MG63 (cell line): ENCODE measurements at places on chromosomes 5 and 9. TPM values are rescaled to one million over a fixed set of nuclear protein-coding genes. Genes with fewer than 3 reads are reported as not detected.

The PAPPA gene
- total RNA-seq, result 0.10 TPM in 1 of 2 replicates, not detected in the other

The OSMR gene
- total RNA-seq, result 10.1 and 23.4 TPM in 2 replicates

The BARX1 gene
- 170 and 176 TPM in 2 replicates for total RNA-seq

The CCDC180 gene
- total RNA-seq, result 3.4 and 5.4 TPM in 2 replicates

- DNase-seq, result peak; percentile 53
Observed at GRCh38 chr5:178474562-178475184, 115.5 kb downstream of the COL23A1 start.

GRCh38 chr9:22405869-22406659, 40.6 kb upstream of the DMRTA1 start:
- no peak for DNase-seq

DNA sequence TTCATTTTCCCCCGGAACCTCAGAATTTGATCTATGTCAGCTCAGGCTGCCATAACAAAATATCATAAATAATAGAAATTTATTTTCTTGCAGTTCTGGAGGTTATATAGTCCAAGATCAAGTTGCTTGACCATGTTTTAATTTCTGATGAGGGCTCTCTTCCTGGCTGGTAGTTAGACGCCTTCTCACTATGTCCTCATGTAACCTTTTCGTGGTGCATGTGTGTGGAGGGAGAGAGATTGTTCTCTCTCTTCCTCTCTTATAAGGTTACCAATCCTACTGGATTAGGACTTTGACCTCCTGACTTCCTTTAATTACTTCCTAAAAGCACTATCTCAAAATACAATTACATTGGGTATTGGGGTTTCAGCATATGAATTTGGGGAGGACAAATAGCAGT, 198.6 kb downstream of the SH3GL2 start:
- DNase-seq, result no peak

- DNase-seq, result peak; percentile 30
Observed at GRCh38 chr5:73229271-73229670, 56.3 kb downstream of the TMEM174 start.

GRCh38 chr5:72194846-72195245, 87.6 kb downstream of the MAP1B start:
- no peak for DNase-seq

GRCh38 chr5:74465724-74466123, 174.8 kb downstream of the ENC1 start:
- DNase-seq, result no peak
